T-cell (primary cell): ENCODE measurements at places on chromosomes 11 and 22. TPM values are rescaled to one million over a fixed set of nuclear protein-coding genes. Genes with fewer than 3 reads are reported as not detected.

Gene TTC12
- 45.2 TPM for total RNA-seq

Gene ENTHD1
- 0.36 TPM for total RNA-seq

Gene ANO9
- 103 TPM for total RNA-seq

Gene ADAMTS15
- not detected for total RNA-seq

Gene RIC3
- total RNA-seq: 47.5 TPM

Gene NRGN
- total RNA-seq: 1.2 TPM

Gene PLAAT2
- total RNA-seq: 0.53 TPM

Gene APOBEC3H
- 6.1 TPM for total RNA-seq

Gene CATSPER1
- not detected for total RNA-seq

Gene PHRF1
- total RNA-seq: 40.2 TPM

Gene MAJIN
- total RNA-seq: 0.89 TPM

Gene SAMM50
- 35.3 TPM for total RNA-seq

Gene GTSE1
- 0.72 TPM for total RNA-seq

Gene SYNGR1
- 2.7 TPM for total RNA-seq

Gene NPAS4
- not detected for total RNA-seq

Gene KLHL35
- total RNA-seq: 2.9 TPM

Gene CPT1B
- total RNA-seq: 113 TPM
